SW 1271 (cell line): ENCODE measurements at places on chromosomes 5 and 9.

DNA sequence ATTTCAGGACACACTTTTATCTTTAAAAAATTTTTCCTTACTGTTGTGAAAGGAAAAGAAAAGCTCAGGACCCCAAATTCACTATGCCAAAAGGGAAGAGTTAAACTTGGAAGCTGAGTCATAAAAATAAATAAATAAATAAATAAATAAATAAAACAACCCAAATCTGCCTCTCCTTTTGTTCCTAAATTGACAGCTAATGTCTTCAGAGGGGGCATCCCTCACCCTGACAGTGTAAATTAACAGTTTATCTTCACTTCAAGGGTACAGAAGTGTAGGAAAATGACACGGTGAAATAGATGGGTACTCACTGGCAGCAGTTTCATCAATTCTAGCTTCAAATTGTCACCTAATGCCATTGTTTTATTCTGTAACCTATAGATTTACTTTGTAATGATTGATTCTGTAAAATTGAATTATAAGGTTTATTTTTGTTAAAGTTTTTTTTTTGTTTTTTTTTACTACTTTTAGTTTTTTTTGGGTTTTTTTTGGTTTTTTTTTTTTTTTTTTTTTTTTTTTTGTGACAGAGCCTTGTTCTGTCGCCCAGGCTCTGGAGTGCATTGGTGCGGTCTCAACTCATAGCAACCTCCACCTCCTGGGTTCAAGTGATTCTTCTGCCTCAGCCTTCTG lies 18.5 kb upstream of the ANXA1 start:
- peak; percentile 47 for DNase-seq

DNA sequence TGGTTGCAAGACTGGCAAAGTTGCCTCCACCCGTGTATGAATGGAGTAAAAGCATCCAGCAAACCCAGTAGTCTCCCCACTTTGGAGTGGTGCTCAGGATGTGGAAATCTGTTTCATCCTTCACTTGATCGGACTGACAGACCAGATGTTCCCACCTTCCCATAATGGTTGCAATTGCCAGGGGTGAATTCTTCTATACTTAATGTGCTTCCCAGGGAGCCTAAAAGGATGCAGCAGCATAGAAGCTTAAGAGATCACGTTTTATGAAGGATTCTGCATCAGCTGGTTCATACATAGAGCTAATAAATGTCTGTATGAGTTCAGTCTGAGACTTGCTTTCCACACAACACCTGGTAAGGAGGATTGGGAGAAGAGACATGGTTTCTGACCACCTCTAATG lies 198.8 kb upstream of the S1PR3 start:
- DNase-seq: no peak

DNA sequence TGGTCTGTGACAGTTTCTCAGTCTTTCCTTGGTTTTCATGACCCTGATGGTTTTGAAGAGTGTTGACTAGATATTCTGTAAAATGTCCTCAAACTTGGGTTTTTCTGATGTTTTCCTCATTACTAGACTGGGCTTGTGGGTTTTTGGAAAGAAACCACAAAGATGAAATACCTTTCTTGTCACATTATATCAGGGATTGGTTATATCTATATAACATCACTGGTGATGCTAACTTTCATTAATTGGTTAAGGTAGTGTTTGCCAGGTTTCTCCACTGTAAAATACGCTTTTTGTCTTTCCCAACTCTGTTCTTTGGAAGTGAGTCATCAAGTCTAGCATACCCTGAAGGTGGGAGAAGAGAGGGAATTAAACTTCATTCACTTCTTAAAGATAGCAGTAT lies 3.3 kb upstream of the IL31RA start:
- DNase-seq: no peak

GRCh38 chr5:376799-377325 lies 55.3 kb downstream of the AHRR start:
- no peak for DNase-seq

DNA sequence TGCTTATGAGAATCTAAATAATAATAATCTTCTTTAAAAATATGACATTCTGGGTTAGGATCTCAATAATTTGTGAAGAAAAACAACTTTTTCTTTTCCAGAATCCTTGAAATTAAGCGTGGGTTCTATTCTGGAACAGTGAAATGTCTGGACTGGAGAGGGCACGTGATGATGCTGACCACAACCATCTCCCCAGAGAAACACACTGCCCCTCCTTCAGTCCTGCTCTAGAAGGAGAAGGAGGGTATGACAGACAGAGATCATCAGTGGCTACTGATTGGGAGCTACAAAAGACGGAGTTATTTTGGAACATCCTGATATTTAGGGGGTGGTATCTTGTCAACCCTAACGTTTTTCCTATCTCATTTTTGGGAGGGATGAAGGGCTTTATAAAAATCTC lies 40.2 kb downstream of the MEF2C start:
- no peak for DNase-seq

GRCh38 chr9:86854898-86855523 lies 92.3 kb downstream of the GAS1 start:
- DNase-seq: no peak

DNA sequence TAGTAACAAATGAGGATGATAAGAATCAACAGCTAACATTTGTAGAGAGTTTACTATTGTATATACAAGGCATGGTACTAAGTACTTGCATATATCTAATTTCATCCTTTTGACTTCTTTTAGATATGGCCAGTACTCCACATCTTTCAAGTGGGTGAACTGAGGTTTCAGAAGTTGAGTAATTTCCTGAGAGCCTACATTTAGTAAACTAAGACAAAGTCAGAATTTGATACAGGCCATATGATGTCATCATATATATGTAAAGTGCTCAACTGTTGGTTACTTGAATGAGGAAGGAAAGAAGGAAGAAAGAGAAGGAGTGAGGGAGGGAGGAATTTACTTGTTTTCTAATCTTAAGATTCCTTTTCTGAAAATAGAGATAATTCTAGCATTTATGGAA lies 52.8 kb downstream of the GRIA1 start:
- no peak for DNase-seq

GRCh38 chr5:144318011-144318410 lies 147.3 kb downstream of the KCTD16 start:
- DNase-seq: no peak

GRCh38 chr9:97903177-97903576 lies 19.1 kb downstream of the TRMO start:
- no peak for DNase-seq

DNA sequence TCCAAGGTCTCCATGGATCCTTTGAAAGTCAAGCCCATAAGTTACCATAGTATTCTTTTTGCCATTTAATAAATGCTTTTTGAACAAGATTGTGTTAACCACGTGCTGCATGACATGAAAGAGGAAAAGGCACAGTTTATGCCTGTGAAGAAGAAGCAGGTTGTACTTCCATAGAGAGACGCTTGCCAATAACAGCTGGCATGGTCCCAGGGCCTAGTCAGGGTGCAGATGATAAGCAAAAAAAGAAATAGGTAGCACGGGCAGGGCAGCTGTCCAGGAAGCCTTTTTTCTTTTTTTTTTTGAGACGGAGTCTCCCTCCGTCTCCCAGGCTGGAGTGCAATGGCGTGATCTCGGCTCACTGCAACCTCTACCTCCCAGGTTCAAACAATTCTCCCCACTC lies 71.8 kb upstream of the CLINT1 start:
- DNase-seq: no peak

DNA sequence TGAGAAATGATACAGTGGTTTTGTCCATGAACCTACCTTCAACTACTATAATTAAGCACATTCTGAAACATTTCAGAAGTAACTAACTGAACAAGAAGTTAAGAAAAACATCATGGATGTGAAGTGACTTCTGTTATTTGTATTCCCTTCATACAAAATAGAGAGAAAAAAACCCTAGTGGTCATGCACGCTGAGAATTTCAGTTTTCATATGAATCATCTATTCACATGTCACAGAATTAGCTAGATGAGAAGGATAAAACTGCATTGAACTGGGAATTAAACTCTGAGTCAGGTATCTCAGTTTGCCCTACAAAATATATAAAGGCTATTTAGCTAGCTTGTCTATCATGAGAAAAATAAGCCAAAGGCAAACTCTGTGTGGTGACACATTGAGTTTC lies 451.8 kb upstream of the FTMT start:
- DNase-seq: no peak

DNA sequence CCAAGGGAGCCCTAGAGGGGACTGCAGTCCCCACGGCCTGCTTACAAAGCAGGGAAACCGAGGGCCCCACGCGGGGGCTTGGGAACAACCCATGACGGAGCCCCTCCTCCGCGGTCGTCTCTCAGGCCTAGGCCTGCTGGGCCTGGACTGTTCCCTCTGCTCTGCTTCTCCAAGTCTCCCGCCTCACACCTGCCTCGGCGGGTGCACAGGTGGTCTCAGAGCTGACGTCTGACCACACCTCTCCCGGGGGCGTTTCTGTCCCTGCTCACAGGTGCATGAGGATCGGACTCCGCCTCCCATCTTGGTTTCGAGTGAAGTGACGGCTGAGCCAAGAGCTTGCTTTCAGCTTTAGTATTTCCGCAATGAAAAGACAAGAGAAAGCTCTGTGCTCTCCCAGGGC lies 72.1 kb downstream of the MRPL36 start:
- DNase-seq: no peak

DNA sequence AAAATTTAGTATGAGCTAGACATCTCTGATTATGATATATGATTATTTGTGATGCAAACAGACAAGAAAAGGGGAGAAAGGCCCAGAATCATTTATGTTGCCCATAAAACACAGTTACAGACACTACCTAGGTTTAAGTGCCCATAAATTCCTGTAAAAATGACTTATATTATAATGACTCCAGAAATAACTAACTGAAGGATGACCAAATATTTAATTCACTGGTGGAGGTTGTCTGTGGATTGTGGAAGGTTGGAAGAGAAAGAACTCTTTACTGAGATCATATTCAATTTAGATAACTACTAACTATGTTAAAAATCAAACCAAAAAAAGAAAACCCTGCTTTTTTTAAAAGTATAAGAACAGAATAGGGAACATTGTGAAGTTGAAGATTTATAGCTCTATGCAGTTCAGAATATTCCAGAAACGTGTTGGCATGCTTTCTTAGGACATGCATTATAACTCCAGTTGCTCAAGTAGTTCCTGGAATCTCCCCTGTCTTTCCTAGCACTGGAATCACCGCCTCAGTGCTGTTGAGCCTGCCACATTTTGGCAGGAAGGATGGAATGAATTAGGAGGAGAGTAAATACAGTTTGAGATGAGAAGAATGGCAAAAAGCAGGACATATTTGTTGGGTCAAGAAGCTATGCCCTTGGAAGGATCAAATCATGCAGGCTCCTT lies 72.0 kb upstream of the PAPPA start:
- DNase-seq: no peak

GRCh38 chr5:103362211-103362610 lies 103.6 kb downstream of the MACIR start:
- no peak for DNase-seq

GRCh38 chr5:42108468-42108867 lies 183.4 kb downstream of the FBXO4 start:
- no peak for DNase-seq

- DNase-seq: no peak
Observed at GRCh38 chr9:7640231-7640630, 159.3 kb downstream of the DMAC1 start.

- DNase-seq: no peak
Observed at GRCh38 chr5:164600274-164600673, 1094.9 kb downstream of the MAT2B start.

DNA sequence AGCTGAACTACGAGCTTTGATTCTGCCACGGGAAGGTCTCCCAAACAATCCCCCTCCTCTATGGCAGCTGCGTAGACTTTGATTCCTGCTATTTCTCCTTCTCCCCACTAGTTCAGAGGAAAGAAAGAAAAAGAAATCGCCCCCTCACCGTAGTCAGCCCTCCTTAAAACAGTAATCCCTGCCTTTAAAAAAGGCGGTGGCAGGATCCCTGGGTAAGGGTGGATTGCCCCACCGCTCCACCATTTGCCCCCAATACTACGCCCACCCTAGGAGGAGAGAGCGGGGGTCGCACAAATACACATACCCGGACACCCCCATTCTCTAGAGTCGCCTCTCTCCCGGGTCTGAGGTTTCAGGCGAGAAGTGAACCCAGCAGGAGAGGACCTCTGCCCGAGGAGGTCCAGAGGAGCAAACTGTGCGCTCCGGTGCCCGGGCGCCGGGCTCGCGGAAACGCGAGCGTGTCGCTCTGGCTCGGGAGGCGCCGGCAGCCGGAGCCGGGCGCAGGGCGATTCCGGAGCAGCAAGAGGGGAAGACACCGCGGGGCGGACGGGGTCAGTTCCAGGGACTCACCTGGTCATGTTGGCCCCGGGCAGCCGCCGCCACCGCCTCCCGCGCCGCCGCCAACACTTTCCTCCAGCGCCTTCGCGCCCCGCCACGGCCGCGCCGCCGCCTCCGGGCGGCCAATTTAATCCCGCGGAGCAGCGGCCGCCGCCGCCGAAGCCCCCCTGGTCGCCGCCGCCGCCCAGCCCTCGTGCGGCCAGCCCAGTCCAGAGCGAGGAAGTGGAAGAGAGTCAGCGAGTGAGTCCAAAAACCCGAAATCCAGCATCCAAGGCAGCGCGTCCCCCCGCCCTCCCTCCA lies 1057.7 kb upstream of the DMAC1 start:
- DNase-seq: no peak

GRCh38 chr5:149641000-149641576 lies 59.8 kb downstream of the ARHGEF37 start:
- DNase-seq: no peak

DNA sequence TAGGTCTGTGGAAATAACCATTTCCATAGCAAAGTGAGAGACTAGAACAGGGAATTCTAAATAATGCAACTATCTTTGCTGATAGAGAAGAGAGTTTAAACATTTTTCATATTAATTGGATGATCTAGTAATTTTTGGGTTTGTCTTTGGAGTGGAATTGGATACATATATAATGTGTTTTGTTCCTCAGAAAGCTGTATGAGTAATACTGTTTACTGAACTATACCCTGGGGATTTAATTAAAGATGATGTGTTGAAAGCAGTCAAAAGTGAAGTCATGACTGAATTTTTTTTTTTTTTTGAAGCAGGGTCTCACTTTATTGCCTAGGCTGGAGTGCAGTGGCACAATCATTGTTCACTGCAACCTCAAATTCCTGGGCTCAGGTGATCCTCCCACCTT lies 17.9 kb downstream of the FER start:
- DNase-seq: no peak

DNA sequence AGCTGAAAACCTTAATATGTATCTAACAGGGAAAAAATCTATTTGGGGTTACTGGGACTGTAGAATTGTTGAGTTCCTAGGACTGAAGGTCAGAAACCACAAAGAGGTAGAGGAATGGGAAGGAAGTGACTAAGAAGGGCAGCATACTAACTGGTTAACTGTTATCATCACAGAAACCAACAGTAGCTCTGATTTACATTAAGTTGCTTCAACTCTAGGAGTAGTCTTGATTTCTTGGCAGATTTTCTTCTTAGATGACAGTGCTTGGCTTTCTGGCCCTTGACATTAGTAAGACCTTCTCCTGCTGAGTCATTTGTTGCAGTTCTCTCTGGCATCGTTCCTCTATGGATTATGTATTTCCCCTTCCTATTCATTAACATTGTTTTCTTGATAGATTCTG lies 116.1 kb upstream of the RASA1 start:
- peak; percentile 54 for DNase-seq

GRCh38 chr5:32551865-32552264 lies 33.5 kb upstream of the SUB1 start:
- DNase-seq: no peak

- DNase-seq: no peak
Observed at GRCh38 chr5:84430863-84431663, 46.4 kb upstream of the EDIL3 start.

- DNase-seq: no peak
Observed at GRCh38 chr9:124248066-124248465, 9.7 kb upstream of the NEK6 start.
